ENCODE measurements at places on chromosomes 3 and 15.

DNA sequence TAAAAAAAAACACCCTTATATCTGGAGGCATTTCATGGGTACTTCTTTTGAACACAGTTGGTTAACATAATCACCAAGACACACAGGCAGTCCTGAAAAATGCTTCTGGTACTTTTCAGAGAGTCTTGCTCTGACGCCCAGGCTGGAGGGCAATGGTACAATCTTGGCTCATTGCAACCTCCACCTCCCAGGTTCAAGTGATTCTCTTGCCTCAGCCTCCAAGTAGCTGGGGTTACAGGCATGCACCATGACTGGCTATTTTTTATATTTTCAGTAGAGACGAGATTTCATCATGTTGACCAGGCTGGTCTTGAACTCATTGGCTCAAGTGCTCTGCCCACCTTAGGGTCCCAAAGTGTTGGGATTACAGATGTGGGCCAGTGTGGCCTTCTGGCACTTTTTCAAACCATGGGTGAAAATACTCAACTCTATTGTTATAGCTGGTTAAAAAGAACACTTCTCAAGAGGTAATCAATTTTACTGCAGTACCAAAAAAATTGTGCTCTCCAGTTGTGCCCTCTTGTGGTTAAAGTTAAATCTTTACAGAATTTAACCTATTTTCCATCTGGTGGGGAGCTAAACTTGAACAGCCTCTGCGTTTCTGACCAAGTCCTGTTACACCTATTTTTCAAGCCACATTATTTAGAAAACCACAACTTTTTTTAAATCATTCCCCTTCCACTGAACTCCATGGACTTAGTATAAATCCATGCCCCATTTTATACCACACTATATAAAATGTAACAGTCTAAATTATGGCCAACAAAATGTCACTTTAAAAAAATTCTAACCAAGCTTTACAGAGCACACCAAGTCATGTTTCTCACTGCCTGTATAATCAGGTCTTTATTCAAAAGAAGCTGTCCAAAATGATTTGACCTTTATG, 1.2 kb upstream of the SNAPC5 start:
- DNase-seq, result peak; percentile 76

DNA sequence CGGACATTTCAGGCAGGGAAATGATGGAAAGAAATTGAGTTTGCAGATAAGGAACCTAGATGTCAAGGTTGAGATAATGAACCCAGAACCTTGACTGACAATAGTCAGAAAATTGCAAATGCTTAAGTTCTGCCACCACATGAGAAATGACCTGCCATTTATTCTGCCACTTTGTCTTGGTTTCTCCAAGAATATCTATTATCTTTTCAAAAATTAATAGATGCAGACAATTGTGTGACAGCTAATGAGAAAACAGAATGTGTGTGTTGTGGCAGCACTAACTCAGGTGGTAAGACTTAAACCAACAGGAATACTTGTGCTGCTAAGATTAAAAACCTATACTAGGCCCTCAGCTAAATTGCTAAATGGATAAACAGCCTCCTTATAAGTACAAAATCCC, 52.3 kb downstream of the CADPS start:
- DNase-seq, result no peak

DNA sequence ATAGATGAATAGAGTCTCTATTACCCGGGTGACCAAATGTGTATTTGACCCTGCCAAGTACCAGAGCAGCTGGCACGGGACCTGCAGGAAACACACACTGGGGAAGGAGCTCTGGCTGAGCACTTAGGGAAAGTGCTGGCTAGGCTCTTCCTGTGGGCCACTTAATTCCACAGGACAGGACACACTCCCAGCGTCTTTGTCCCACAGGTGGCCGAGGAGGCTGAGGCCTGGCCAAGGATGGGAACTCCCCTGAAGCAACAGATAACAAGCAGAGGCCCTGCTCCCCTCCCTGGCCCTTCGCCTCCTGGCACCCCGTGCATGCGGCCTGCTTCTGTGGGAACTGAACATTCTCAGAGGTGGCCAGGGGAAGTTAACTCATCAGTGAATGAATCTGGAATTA, 180.8 kb downstream of the ATP10A start:
- no peak for DNase-seq

- DNase-seq, result no peak
These were observed 30.3 kb upstream of the CPOX start for GRCh38 chr3:98623572-98624280.

GRCh38 chr15:23572844-23573243, 7.4 kb downstream of the MKRN3 start:
- DNase-seq, result no peak

DNA sequence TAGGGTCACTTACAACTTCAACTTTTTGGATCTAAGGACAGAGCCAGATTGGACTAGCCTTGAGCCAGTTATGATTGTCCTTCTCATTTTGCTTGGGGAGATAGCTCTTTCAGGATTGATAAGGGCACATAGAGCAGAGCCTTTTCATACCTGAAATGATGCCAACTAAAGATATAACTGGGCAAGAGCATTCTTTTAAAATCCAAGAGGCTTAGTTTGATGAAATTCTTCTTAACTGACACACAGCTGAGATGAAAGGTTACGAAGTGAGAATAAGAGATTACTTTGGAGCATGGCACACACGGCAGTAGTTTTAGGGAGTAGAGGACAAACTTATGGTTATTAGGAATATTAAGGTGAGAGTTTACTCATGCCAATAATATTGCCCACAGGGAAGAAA, 12.7 kb downstream of the CD200 start:
- DNase-seq, result no peak

DNA sequence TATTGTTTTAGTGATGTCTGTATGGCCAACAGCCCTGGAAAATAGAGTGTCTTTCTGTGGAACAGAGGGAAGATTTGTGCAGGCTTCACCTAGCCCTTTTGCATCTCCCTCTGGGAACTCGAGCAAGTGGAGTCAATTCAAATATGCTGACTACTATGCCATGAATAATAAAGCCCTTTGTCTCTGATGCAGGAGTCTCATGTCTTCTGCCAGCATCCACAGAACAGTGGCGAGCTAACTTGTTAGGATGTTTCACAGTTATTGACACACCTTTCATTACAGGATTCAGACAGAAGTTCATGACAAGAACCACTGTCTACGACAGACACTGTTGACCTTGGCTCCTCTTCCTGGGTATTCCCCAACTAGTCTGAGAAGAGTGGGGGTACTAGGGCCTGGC, 15.6 kb upstream of the CCDC54 start:
- DNase-seq, result no peak

GRCh38 chr3:4849739-4850138, 129.5 kb upstream of the BHLHE40 start:
- DNase-seq, result no peak

DNA sequence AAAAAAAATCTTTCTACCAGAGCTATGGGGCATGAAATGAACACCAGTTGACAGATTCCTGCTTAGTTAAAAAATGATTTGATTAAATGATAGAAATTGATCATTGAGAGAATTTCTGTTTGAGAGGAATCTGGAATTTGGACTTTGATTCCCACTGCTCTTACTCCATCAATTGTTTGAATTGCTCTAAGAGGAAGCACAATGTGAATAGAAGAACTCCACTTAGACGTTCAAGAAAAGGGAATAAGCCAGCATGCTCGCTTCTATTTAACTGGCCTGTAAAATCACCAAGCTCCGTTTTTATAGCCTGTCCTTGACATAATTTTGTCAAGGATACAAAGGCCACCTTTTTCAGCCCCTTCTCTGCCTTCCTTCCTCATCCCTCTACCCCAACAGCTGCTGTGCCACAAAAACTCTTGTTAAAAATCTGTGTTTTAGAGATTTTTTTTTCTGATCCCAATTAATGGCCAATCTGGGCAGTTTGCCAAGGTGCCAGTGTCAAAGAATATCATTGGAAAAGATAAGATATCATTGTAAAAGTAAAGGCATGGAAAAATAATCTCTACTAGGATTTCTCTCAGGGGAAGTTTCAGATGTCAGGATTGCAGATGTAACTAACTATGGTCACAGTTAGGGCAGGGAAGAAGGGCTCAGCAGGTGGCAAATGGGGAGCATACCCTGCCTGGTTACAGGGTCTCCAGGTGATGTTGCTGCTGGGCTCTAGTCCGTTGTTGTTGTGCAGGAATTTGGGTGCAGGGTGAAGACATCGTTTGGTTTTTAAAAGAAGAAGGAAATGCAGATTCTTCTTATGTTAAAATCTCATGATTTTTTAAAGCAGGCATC, 301.8 kb upstream of the PDZRN3 start:
- no peak for DNase-seq

DNA sequence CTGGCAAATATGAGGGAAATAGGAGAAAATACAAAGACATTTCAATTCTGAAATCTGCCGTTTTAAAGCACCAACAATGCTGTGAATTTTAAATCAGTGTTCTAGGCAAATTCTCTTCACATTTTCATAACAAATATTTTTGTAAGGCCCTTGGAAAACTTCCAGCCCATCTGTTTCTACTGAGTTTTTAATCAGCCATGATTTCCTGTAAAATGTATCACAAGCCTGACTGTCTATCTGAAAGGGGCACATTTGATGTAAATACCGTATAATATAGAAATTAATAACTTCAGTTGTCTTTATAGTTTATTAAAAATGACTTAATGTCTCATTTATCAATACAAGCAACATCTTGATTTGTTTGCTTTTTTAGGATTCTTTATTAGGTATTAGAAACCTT, 454.7 kb downstream of the PYDC2 start:
- DNase-seq, result no peak

GRCh38 chr3:130834476-130834875, 59.4 kb upstream of the ATP2C1 start:
- no peak for DNase-seq

DNA sequence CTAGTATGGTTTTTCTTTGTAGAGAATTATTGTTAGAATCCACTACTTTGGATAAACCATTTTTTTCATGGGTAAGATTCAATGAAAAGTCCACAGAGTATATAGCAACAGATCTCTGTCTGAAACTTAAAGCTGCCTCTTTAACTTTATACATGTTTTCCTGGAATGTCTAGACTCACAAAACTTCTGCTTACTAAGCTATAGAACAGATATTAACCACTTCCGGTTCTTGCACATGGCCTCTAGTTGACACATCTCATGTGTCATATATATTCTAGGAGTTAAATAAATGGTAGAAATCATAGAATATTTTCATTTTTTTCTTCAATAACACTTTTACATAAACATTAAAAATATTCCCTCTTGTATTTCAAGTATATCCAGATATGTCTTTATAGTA, 1693.9 kb downstream of the SI start:
- DNase-seq, result no peak

DNA sequence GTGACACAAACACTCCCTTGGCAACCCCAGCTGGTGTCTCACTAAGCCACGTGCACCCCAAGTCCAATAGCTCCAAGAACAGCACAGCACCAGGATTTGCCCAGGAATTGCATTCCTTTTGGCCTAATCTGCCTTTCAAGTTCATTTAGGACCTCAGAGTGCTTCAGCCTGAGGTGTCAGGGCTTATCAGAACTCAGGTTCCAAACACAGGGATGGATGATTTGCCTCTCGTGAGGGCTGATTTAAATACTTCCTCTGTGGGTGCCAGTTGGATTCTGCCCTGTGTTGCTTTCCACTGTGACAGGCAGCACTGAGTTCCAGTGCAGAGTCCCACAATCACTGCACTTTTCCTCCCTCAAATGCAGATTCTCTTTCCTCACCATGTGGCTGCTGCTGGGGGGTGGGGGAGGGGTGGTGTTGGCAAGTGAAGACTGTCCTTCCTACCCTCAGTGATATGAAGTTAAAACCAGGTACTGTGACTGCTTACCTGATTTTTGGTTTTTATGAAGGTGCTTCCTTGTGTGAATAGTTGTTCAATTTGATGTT, 204.3 kb upstream of the STAC start:
- no peak for DNase-seq

GRCh38 chr3:159792070-159792469, 196.6 kb upstream of the IL12A start:
- DNase-seq, result no peak

- DNase-seq, result no peak
These were observed 244.6 kb upstream of the WNT5A start for GRCh38 chr3:55731741-55732140.

GRCh38 chr3:19348941-19349564, 200.7 kb downstream of the KCNH8 start:
- peak; percentile 48 for DNase-seq

DNA sequence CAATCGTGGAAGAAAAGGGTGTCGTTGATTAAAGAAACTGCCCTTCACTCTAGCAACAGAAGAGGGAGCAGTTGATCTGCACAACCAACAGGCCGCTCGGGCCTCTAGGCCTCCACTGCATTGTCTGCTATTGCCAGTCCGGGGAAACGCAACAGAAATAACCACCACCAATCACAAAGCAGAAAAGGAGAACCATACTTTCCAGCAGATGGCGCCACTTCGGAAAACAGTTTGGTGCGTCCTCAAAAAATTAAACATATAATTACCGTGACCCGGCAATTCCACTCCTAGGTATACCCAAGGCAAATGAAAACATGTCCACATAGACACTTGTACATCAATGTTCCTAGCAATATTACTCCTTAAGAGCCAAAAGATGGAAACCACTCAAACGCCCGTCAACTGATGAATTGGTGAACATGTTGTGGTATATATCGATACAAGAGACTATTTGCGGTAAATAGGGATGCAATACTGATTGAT, 154.1 kb downstream of the TJP1 start:
- DNase-seq, result peak; percentile 76

- DNase-seq, result no peak
These were observed 329.9 kb upstream of the ROBO1 start for GRCh38 chr3:80097674-80098073.

DNA sequence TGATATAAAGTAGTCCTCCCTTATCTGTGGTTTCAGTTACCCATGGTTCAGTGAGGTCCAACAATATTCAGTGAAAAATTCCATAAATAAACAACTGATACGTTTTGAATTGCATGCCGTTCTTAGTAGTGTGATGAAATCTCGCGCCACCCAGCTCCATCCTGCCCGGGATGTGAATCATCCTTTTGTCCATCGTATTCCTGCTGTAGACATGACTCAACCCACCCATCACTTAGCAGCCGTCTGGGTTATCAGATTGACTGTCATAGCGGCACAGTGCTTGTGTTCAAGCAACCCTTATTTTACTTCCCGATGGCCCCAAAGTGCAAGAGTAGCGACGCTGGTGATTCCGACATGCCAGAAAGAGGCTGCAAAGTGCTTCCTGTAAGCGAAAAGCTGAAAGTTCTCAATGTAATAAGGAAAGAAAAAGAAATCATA, 48.0 kb upstream of the MEX3B start:
- DNase-seq, result no peak

- DNase-seq, result no peak
These were observed 8.9 kb downstream of the UBAP1L start for GRCh38 chr15:65106011-65106590.

All from common myeloid progenitor, CD34-positive (primary cell).